Vagina (tissue), 2 donors: ENCODE measurements at places on chromosomes 5 and 9.

GRCh38 chr9:132531195-132531594 is 51.2 kb upstream of the BARHL1 start:
- H3K4me3 ChIP-seq: no peak overlapping the region
- no peaks in the 10 kb centered on the region for H3K36me3 ChIP-seq
- no peaks in the 10 kb centered on the region for H3K27me3 ChIP-seq
- DNase-seq: no peak

GRCh38 chr5:589588-589987 is 22.6 kb upstream of the CEP72 start:
- H3K27ac ChIP-seq: no peak overlapping the region
- H3K4me1 ChIP-seq: no peaks in the 10 kb centered on the region
- H3K36me3 ChIP-seq: no peaks in the 10 kb centered on the region
- DNase-seq: no peak
- no peak overlapping the region for H3K4me3 ChIP-seq

- no peak overlapping the region for H3K4me3 ChIP-seq
- H3K36me3 ChIP-seq: no peaks in the 10 kb centered on the region
- H3K27me3 ChIP-seq: no peaks in the 10 kb centered on the region
- DNase-seq: no peak
- peaks cover 37% of the 10 kb centered on the region for H3K4me1 ChIP-seq
Measured at GRCh38 chr9:96381696-96382095, 1.8 kb downstream of the SLC35D2 start.

GRCh38 chr9:96270236-96270744 is 31.7 kb downstream of the HSD17B3 start:
- no peak for DNase-seq
- H3K4me1 ChIP-seq: no peaks in the 10 kb centered on the region
- no peaks in the 10 kb centered on the region for H3K36me3 ChIP-seq
- no peak overlapping the region for H3K4me3 ChIP-seq
- no peak overlapping the region for H3K27ac ChIP-seq

DNA sequence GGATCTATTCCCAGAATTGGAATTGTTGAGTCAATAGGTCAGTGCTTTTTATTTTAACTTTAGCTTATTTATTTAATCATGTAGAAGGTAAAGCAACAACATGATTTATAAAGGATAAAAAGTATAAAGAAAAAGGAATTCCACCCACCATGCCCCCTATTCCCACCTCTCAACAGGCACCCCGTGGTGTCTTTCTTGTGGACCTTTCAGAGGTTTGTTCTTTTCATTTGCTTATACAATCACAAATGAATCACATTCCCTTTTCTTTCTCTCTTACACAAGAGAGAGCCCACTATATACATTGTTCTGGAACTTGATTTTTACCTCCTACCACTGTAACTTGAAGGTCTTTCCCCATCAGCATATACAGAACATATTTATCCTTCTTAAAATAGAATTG is 37.2 kb upstream of the SMIM32 start:
- DNase-seq: no peak
- no peak overlapping the region for H3K4me3 ChIP-seq
- H3K27ac ChIP-seq: no peak overlapping the region

DNA sequence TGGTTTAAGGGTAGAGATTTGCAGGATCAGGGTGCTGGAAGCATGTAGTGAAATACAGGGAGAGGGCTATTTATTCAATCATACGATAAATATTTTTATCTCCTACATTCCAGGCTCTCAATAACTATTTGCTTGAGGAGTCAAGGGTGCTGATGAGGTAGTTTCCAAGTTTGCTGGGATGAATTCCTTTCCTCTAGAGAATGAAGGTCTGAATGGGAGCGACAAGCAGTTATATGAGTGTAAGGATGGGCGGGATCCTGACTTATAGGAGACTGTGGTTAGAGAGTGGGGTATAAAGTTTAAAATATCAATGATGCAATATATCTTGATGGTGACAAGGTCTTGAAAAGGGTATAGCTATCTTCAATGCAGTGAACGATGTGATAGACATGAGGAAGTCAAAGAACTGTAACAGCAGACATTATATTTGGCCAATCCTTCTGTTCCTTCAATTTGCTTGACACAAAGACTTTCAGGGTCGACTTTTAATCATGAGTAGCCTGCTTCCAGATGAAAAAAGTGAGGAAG is 201.1 kb upstream of the HAPLN1 start:
- no peaks in the 10 kb centered on the region for H3K36me3 ChIP-seq
- H3K27ac ChIP-seq: no peak overlapping the region
- no peaks in the 10 kb centered on the region for H3K27me3 ChIP-seq
- no peak for DNase-seq
- no peak overlapping the region for H3K4me3 ChIP-seq

DNA sequence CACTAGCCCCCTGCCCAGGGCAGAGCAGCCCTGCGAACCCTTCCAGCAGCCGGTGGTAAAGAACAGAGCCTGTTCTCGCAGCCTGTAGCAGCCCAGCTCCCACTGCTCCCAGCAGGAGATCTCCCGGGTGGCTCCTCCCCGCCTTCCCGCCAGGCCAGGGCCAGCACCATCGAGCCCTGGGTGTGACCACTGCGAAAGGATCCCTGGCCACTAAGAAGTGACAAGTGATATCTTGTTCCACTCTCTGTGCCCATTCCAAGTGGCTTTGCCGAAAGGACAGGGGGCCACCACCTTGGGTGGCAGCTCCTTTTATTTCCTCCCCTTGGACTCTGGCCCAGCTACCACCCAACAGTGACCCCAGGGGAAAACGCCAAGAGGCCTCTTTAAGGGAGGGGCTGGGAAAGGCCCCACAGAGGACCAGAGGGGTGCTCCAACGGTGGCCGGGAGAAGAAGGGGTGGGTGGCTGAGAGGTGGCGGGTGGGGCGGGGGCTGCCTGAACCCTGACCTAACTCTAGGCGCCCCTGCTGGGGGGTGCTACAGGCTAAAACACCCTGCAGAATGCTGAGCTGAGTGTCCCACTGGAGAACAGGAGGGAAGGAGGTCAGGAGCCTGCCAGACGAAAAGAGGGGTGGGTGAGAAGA is 1.6 kb downstream of the NACC2 start:
- peak overlapping the region; percentile 86 for H3K4me3 ChIP-seq
- peaks cover 66% of the 10 kb centered on the region for H3K4me1 ChIP-seq
- no peaks in the 10 kb centered on the region for H3K27me3 ChIP-seq
- H3K36me3 ChIP-seq: no peaks in the 10 kb centered on the region

DNA sequence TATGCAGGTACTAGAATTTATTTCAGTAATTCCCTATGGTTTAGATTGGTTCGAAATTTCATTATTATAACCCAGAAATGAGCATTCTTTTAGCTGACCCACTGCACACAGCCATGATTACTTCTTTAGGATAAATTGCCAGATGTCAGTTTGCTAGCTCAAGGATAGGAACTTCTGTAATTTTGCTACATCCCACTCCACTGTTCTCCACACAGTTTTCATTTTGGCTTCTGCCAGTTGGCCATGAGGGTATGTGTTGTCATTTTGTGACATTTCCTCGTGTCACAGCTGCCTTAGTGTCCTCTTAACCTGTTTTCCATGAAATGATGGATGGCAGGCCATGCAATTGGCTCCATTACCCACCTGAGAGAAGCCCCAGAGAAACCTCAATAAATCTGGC is 16.2 kb upstream of the LCP2 start:
- peaks cover 38% of the 10 kb centered on the region for H3K4me1 ChIP-seq
- H3K27me3 ChIP-seq: no peaks in the 10 kb centered on the region
- H3K27ac ChIP-seq: peak overlapping the region; percentile 89
- DNase-seq: no peak
- H3K36me3 ChIP-seq: no peaks in the 10 kb centered on the region

DNA sequence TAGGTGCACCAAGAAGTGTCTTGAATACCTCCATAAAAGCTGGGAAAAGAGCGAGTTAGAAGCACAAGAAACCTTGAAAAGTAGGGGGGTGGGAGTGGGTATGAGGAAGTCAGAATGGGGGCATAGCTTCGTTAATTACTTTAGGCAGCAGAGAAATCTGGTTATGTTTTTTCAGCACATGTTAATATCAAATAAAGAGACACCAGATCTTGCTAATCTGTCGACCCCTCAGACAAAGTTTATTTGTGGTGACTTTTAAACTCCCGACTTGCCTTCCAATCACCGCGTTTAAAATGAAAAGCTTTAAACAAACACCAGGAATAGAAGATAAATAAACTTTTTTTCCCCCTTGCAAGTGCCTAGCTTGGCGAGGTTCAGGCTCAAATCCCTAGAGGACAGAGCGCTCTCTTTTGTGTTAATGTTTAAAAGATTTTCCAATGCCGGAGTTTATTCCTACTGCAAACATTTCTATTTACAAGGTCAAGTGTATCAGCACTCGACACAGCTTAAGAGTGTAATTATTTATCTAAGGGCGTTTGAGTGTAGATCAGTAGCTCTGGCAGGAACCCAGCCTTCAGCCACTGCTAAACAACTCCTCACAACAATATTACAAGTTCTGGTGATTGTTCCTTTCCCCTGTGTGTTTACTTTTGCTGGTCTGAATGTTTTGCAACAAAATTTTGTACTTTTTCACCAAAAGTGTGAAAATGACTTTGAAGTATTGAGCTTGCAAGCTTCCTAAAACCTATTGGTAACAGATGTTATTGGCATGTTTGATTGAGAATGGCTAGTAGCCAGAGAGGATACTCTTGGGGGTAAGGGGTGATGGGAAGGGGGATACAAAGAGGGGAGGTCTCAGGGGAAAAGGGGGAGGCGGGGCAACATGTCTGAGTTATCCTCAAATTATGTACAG is 3.8 kb downstream of the GAS1 start:
- H3K27ac ChIP-seq: no peak overlapping the region
- H3K36me3 ChIP-seq: no peaks in the 10 kb centered on the region
- DNase-seq: no peak
- H3K4me1 ChIP-seq: peaks cover 12% of the 10 kb centered on the region

GRCh38 chr9:37197158-37198038 is 77.0 kb downstream of the ZCCHC7 start:
- H3K4me3 ChIP-seq: no peak overlapping the region
- H3K27me3 ChIP-seq: no peaks in the 10 kb centered on the region
- no peak for DNase-seq
- H3K36me3 ChIP-seq: no peaks in the 10 kb centered on the region
- peaks cover 9% of the 10 kb centered on the region for H3K4me1 ChIP-seq
- H3K27ac ChIP-seq: no peak overlapping the region

GRCh38 chr9:131012396-131012917 is 3.5 kb downstream of the LAMC3 start:
- no peaks in the 10 kb centered on the region for H3K36me3 ChIP-seq
- no peak overlapping the region for H3K27ac ChIP-seq
- no peaks in the 10 kb centered on the region for H3K27me3 ChIP-seq
- peaks cover 21% of the 10 kb centered on the region for H3K4me1 ChIP-seq
- DNase-seq: no peak

GRCh38 chr5:22329683-22330082 is 523.5 kb downstream of the CDH12 start:
- no peak overlapping the region for H3K4me3 ChIP-seq
- H3K4me1 ChIP-seq: no peaks in the 10 kb centered on the region
- no peaks in the 10 kb centered on the region for H3K36me3 ChIP-seq
- no peaks in the 10 kb centered on the region for H3K27me3 ChIP-seq
- DNase-seq: no peak

- H3K4me3 ChIP-seq: no peak overlapping the region
- no peaks in the 10 kb centered on the region for H3K36me3 ChIP-seq
- no peak overlapping the region for H3K27ac ChIP-seq
- H3K4me1 ChIP-seq: no peaks in the 10 kb centered on the region
- no peaks in the 10 kb centered on the region for H3K27me3 ChIP-seq
Measured at GRCh38 chr9:115182264-115182663, 64.3 kb upstream of the TNC start.

GRCh38 chr5:135271533-135272310 is 127.3 kb downstream of the MACROH2A1 start:
- H3K4me3 ChIP-seq: no peak overlapping the region
- H3K27ac ChIP-seq: no peak overlapping the region
- no peaks in the 10 kb centered on the region for H3K36me3 ChIP-seq
- peaks cover 41% of the 10 kb centered on the region for H3K4me1 ChIP-seq
- DNase-seq: no peak

- peaks cover 3% of the 10 kb centered on the region for H3K27me3 ChIP-seq
- DNase-seq: no peak
- H3K4me3 ChIP-seq: peak overlapping the region; percentile 3
Measured at GRCh38 chr9:136740971-136741882, 1.5 kb downstream of the LCN10 start.

DNA sequence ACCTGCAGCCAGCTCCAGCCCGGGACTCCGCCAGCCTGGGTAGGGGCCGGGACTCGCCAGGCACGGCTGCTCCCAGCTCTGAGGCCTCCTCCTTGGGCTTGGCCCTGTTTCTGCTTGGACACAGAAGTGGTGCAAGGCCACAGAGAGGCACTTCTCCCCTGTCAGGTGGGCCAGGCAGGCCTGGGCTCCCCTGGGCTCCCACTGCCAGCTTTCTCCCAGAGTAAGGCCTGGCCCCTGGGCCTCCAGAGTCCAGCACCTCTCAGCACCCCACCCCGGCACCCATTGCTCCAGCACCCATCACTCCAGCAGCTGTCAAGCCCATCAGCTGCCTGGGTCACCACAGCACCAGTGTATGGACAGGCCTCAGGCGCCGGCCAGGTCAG is 71.1 kb upstream of the LRRTM2 start:
- H3K4me1 ChIP-seq: no peaks in the 10 kb centered on the region
- no peak overlapping the region for H3K27ac ChIP-seq
- no peaks in the 10 kb centered on the region for H3K27me3 ChIP-seq
- H3K4me3 ChIP-seq: no peak overlapping the region
- H3K36me3 ChIP-seq: no peaks in the 10 kb centered on the region
- no peak for DNase-seq

DNA sequence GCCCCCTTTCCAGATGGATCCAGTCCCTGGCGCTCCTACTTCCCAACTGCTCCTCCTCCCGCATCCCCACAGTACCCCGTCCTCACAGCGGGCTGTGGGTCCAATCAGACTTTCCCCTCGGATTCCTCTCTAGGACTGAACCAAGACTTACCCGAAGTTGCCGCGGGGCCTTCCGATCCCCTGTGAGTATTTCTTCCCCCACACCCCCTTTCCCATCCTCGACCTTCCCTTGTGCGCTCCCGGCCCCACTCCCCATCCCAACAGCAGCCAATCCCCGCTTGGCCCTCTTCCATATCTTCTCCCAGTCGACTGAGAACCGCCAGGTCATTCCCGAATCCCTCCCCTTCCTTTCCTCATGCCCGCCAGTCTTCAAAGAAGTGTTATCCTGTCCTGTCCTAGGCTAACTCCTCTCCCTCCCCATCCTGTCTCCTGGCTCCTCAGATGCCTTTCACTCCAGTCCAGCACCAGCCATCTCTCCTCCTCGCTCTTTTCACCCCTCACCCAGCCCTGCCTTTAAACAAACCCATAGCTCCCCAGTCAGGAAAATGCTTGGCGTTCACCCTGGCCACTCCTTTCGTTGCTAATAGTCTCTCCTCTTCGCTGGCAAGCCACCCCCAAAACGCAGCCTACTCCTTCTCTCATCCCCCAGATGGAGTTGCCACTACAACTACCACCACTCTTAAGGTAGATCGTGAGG is 646 bp downstream of the SWI5 start:
- H3K27me3 ChIP-seq: no peaks in the 10 kb centered on the region
- peaks cover 16% of the 10 kb centered on the region for H3K36me3 ChIP-seq
- peak overlapping the region; percentile 89 for H3K4me3 ChIP-seq
- peak overlapping the region; percentile 83 for H3K27ac ChIP-seq
- H3K4me1 ChIP-seq: peaks cover 40% of the 10 kb centered on the region

- H3K36me3 ChIP-seq: no peaks in the 10 kb centered on the region
- no peak for DNase-seq
- H3K27me3 ChIP-seq: no peaks in the 10 kb centered on the region
- peaks cover 5% of the 10 kb centered on the region for H3K4me1 ChIP-seq
Measured at GRCh38 chr9:77455312-77455927, 192.7 kb downstream of the GNA14 start.

GRCh38 chr9:17470036-17470813 is 108.6 kb upstream of the SH3GL2 start:
- no peaks in the 10 kb centered on the region for H3K36me3 ChIP-seq
- no peak overlapping the region for H3K4me3 ChIP-seq
- H3K27ac ChIP-seq: no peak overlapping the region
- no peak for DNase-seq

- DNase-seq: no peak
- no peak overlapping the region for H3K4me3 ChIP-seq
- no peak overlapping the region for H3K27ac ChIP-seq
- no peaks in the 10 kb centered on the region for H3K27me3 ChIP-seq
Measured at GRCh38 chr9:101739311-101739710, 864 bp upstream of the GRIN3A start.
